ENCODE measurements at places on chromosomes 1 and 21.

GRCh38 chr1:215082532-215083382 lies at the start of gene KCNK2:
Gene KCNK2, plus strand, starts transcription at chr1:215082737. Its CDS starts 649 bp downstream, at chr1:215083386.
- no peak for DNase-seq

- no peak for DNase-seq
Observed at GRCh38 chr1:172658871-172659453, at the start of gene FASLG. Gene FASLG, plus strand, starts transcription at chr1:172659103. Its CDS starts 99 bp downstream, at chr1:172659202.

- no peak for DNase-seq
Observed at GRCh38 chr1:201190005-201190404, 619 bp upstream of the IGFN1 start.

DNA sequence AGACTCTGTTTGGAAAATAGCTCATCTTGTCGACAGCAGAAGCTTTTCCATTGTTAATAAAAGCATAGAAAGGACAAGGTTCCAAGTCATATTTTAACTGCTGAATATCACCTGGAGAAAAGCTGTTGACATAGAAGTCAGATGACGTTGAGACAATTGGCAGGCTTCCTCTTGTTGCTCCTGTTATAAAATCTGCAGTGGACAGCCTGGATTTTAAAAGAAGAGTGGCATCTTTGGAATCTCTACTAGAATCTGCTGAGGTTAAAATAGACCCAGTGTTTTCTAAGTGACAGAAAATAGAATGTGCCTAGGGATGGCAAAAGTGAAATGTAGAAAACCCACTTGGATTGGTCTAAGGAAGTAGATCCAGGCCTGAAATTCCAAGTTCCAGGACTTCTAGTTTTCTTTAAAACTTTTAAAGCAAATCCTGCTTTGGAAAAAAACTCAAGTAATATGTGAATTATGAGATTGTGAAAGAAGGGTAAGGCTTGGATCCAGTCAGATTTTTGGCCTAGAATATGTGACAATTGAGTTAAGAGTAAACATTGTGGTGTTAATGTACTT lies 53.6 kb upstream of the NEXN start:
- DNase-seq: no peak

GRCh38 chr1:241990040-241990439 lies 8.9 kb downstream of the MAP1LC3C start:
- no peak for DNase-seq

DNA sequence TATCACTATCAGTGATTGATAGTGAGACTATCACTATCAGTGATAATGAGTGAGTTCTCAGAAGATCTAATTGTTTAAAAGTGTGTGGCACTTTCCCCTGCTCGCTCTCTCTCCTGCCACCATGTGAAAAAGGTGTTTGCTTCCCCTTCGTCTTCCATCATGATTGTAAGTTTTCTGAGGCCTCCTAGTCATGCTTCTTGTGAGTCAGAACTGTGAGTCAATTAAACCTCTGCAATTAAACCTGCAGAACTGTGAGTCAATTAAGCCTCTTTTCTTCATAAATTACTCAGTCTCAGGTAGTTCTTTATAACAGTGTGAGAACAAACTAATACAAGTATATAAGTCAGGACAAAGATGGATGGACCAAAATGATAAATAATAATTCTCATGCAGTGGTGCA lies 7.0 kb upstream of the IL23R start:
- DNase-seq: peak; percentile 69

- no peak for DNase-seq
Observed at GRCh38 chr21:27070861-27071670, 104.2 kb upstream of the ADAMTS5 start.

DNA sequence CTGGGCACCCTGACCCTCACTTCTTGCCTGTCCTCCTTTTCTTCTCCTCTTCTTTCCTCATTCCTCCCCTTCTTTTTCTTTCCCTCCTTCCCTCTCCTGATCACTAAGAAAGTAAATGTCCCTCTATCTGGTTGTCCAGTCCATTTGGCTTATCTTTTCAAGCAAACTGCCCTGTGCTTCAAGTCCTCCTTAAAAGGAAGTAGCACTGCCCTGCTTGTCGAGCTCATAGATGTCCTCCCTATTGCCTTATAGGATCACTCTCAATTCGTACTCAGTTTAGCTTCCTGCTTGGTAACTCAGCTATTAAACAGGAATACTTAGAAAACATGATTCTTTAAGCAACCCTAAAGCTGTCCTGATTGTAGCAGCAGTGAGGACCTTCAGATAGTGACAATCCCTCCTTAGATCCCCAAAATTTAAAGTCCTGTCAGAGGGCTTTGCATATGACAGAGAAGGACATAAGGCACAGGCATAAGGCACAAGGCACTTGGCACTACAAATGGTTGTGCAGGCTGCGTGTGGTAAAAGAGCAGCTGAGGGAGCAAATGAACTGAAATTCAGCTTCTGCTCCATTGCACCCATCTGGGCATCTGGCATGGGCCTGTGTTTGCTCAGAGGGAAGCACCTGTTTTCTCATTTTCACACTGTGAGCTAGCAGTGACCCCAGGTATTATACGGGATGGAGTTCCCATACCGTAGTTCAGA lies 26.1 kb upstream of the SLAMF6 start:
- DNase-seq: no peak

- no peak for DNase-seq
Observed at GRCh38 chr1:34113887-34114286, 51.1 kb downstream of the CSMD2 start.

- no peak for DNase-seq
Observed at GRCh38 chr1:110339407-110340206, 430 bp downstream of the RBM15 start.

- DNase-seq: no peak
Observed at GRCh38 chr1:18241891-18242290, 134.3 kb downstream of the IGSF21 start.

DNA sequence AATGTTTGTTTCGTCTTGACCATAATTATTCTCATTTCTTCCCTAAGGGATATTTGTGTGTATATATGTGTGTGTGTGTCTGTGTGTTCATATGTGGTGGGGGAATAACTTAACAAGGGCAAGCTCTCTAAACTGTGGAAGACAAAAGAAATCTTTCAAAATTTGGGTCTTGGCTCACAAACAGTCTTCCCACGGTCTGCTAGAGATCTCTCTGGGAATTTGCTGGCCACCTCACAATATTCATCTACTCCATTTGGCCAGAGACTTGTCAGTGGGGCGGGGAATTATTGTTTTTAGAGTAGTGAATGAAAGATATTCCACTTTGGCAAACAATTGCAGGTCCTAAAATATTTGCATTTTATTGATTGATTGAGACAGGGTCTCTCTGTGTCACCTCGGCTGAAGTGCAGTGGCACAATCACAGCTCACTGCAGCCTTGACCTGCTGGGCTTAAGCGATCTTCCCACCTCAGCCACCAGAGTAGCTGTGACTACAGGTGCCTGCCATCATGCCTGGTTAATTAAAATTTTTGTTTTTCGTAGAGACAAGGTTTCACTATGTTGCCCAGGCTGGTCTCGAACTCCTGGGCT lies 8.0 kb upstream of the EIF2B3 start:
- no peak for DNase-seq

DNA sequence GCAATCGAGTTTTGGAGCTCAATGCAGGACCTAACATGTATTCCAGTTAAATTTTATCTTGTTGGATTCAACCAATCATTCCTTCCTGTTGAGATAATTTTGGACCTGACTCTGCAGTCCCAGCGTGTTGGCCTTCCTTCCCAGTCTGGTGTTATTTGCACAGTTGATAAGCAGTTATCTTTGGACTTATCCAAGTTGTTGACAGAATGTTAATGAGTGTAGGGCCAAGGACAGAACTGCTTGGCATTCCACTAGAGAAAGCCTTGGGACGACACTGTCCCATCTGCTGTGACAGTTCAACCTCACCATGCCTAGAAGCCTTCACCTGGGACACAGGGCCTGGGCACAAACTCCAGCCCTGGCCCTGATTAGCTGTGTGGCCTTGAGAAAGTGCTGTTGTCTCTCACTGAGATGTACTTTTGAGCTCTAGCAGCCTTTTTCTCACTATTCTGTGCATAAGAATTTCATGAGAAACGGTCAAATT lies 104.1 kb upstream of the SLC25A33 start:
- DNase-seq: no peak

DNA sequence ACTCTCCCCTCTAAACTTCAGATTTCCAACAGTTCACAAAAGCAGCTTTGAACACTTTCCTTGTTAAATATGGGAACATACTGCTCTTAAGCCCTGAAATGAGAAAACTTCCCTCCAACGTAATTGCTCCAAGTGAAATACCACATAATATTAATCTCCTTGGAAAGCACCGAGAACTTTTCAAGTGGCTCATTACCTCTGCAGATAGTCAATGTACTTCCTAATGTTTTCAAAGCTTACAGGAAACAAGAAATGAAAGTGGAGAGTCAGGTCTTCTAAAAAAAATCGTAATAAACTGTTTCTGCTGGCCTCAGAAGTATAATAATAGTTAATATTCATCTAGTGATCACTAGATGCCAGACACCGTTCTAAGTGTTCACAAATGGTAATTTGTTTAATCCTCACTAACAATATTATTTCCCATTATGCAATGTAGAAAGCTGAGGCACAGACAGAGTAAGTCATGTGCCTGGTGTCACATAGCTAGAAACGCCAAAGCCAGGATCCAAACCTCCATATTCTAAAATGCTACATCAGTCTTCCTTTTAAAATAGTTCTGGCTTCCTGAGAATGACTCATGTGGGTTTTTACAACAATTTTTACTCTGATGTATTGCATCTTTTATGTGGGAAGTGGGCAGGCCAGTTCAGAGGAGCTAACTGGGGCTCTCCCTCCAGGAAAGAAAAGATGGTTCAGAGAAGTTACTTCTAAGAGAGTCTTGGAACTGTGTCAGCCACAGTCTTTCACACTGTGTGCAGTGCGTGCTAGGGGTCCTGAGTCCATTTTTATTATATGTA lies 177.2 kb downstream of the PLPPR4 start:
- DNase-seq: no peak

DNA sequence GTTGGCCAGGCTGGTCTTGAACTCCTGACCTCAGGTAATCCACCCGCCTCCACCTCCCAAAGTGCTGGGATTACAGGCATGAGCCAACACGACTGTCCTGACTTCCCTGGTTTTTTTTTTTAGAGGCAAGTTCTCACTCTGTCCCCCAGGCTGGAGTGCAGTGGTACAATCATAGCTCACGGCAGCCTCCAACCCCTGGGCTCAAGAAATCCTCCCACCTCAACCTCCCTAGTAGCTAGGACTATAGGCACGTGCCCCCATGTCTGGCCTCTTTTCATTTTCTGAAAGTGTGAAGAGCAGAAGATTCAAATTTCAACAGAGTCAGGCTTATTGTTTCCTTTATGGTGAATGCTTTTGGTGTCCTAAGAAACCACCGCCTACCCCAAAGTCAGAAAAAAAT lies 21.7 kb upstream of the SOX13 start:
- DNase-seq: no peak

DNA sequence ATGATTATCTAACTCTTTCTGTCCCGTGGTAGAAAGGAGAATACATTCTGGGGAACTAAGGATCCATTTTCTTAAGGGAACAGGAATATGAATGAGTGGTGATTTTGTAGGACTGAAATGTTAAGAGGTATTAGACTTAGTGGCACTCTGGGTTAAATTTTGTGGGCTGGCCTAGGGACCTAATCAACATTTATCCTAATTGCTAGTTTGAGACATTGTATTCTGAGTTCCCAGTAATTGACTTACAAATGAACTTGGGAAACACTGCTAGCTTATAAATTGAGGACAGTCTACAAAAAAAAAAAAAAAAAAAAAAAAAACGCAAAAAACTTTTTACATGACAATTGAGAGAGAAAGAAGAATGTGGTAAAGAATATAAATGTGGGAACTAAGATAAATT lies 136.6 kb upstream of the ZP4 start:
- DNase-seq: no peak

GRCh38 chr1:93446837-93447451 lies 974 bp upstream of the FNBP1L start:
- DNase-seq: peak; percentile 88

DNA sequence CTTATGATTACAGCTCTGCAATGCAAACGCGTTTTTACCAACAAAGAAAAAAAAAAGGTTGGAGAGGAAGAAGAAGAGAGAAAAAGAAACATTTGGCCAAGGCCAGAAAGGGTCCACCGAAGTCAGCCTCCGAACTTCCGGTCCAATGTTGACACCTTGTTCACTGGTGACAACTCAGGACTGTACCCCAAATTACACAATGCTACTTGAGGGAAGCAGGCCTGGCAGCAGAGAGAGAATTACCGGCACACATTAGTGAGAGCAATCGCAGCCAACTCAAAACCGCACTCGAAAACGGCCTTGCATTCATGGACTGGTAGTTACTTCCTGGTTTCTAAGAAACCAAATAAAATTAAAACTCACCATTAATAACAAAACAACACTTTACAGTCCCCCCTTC lies 652.5 kb downstream of the KIF26B start:
- no peak for DNase-seq

DNA sequence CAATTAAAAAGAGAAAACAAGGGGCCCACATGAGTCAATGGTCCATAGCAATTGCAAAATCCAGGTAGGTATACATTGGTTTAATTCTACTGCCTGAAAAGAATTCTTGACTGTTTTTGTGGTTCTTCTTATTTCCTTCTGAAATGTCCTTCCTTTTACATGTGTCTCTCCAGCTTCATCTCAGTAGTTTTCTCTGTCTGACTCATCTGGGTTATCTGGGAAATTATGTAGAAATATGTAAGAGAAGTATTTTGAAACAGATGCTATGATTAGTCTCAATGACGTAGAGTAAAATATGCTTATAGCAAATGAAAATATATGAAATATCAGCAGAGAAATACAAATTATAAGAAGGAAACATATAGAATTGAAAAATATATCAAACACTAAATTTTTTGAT lies 953.2 kb downstream of the BRINP3 start:
- DNase-seq: no peak

- DNase-seq: no peak
Observed at GRCh38 chr1:41876576-41877445, 41.9 kb downstream of the HIVEP3 start.

- DNase-seq: no peak
Observed at GRCh38 chr1:5493851-5494311, 498.3 kb downstream of the NPHP4 start.

DNA sequence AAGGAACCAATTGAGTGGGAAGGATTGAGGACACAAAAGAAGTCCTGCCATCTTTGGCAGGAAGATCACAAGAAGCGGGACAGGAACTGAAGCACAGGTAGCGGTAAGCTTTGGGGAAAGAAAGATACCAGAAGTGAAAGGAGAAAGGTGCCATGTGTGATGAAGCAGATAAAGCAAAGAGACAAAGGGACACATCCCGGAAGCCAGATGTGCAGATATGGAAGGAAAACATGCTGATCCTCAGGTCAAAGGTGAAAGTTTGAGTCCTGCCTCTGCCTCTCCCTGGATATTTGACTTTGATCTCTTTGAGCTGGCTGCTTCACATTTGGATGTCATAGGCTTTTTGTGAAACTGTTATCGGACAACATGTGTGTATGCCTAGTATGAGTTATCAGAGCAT lies 34.0 kb downstream of the ACP6 start:
- no peak for DNase-seq

DNA sequence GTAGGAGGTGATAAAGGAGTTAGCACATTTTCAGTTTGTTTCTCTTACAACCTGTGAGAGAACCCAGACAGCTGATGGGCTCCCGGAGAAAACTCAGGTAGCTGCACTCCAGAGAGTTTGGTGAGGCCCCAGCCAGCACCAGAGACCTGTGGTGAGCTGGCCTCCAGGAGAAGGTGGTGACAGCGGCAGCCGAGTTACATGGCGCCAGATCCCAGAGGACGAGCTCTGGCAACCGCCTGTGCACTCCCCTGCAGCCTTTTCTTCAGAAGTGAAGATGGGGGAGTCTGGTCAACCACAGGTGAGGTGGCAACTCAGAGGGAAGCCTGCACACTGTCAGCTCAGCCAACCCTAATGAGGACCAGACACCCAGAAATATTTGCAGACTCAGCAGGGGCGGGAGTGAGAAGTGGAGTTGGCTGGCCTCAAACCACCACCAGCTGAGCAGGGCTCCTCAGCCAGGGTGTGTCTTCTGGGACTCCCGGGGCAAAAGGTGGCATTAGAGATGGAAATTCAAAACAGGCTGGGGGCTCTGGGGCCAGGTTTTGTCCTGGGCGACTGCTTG lies 209.7 kb downstream of the SETD4 start:
- DNase-seq: no peak
